Fibroblast of skin of back (primary cell): ENCODE measurements at places on chromosomes 16 and 17.

- peak; percentile 60 for DNase-seq
Observed at GRCh38 chr16:86455116-86455515, 55.2 kb upstream of the FOXF1 start.

- DNase-seq = no peak
Observed at GRCh38 chr16:28013392-28013791, 50.1 kb downstream of the GSG1L start.

GRCh38 chr17:56699186-56699894 lies 105.8 kb downstream of the NOG start:
- DNase-seq = peak; percentile 100

GRCh38 chr16:1958715-1959268 lies 546 bp upstream of the NDUFB10 start:
- no peak for DNase-seq

DNA sequence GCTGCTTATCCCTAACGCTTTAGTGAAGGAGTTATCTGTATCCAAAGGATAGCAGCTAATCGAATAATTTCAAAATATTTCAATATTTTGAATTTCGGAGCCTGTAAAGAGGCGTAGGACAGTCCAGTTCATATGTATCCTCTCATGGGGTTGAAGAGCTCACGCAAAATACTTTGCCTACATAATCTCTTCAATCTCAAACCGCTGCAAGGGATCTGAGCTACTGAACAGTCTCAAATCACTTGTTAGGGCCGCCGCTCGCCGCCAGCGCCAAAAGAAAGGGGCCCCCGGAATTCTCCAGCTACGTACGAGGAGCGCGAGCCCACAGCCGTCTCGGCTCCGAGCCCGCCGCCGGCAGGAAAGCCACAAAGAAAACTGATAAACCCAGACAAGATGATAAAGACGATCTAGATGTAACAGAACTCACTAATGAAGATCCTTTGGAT lies 601 bp upstream of the RFWD3 start:
- peak; percentile 27 for DNase-seq

- no peak for DNase-seq
Observed at GRCh38 chr16:19785512-19786130, 67.5 kb downstream of the IQCK start.

GRCh38 chr16:31134091-31134571 lies 1.4 kb downstream of the PRSS8 start:
- no peak for DNase-seq

DNA sequence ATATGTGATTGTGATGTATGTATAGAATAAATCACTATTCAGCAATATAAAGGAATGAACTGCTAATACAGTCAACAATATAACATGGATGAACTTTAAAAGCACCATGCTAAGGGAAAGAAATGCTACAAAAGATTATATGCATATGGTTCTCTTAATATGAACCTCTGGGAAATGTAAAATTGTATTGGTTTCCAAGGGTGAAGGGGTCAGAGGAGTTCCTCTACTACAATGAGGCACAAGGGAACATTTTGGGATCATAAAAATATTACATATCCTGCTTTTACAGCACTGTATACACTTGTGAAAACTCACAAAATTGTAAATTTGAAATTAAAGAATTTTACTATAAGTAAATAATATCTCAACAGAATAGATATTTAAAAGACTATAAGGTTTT lies 111.4 kb downstream of the CA10 start:
- DNase-seq = no peak

DNA sequence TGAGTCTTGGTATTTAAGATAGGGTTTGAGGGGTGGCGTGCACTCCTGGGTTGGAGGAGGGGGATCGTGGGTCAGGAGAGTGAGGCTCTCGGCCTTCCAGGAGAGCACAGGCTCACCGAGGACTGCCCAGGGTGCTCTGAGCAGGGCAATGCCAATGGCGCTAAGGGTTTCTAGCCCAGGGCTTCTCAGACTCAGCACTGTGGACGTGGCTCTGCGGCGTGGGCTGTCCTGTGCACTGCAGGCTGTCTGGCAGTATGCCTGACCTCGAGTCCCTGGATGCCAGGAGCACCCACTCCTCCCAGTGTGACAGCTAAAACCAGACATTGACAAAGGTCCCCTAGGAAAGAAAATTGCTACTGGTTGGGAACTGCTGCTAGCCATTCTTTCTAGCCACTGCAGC lies 37.2 kb upstream of the ENDOV start:
- DNase-seq = no peak

DNA sequence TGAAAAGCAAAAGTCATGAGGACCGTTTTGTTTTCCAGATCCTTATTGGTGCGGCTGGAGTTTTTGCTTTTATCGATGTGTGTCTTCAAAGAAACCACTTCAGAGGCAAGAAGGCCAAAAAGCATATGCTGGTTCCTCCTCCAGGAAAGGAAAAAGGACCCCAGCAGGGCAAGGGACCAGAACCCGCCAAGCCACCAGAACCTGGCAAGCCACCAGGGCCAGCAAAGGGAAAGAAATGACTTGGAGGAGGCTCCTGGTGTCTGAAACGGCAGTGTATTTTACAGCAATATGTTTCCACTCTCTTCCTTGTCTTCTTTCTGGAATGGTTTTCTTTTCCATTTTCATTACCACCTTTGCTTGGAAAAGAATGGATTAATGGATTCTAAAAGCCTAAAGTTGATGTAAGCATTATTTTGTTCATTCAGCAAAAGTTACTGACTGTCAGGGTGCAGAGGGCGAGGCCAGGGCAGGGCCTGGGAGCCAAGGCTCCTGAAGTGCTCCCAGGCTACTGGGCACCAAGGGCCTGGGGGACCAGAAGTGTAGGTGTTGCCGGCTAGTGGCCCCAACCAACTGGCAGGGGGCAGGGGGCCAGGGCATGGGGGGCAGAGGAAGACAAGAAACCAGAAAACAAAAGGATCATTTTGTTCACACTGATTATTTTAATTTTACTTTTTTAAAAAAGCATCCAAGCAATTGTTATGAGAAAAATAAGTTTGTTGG lies 8.8 kb downstream of the CMTM2 start:
- no peak for DNase-seq

DNA sequence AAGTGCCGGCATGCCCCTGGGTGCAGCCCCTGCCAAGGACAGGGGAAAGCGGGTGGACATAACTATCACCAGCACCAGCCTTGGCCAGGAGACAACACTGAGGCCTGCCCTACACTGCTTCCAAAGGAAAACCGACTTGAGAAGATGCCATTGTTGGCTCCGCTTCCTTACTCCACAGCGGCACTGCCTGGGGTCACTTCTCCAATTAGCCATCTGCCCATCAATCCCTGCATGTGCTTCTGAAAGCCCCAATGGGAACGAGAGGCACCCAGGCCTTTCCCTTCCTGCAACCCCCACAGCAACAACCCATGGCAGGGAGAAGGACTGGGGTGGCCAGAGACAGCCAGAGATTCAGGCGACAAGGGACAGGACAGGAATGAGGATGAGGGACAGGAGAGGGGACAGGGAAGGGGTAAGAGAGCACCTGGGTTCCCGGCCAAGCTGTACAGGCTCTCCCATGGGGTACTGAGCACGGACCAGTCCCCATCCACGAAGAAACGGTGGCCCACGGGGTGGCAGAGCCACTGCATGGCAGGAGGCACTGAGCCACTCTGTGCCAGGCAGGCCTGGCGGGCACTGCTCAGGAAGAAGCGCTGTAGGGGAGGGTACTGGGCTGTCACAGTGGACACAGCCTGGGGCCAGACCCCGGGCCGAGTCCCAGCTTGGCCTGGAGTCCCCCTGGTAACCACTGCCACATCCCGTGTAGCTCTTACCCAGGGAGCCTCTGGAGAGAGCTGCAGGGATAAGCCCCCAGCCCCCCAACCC lies 21.2 kb downstream of the SREBF1 start:
- DNase-seq = no peak

GRCh38 chr17:32660496-32660985 lies 173.7 kb downstream of the CDK5R1 start:
- no peak for DNase-seq

DNA sequence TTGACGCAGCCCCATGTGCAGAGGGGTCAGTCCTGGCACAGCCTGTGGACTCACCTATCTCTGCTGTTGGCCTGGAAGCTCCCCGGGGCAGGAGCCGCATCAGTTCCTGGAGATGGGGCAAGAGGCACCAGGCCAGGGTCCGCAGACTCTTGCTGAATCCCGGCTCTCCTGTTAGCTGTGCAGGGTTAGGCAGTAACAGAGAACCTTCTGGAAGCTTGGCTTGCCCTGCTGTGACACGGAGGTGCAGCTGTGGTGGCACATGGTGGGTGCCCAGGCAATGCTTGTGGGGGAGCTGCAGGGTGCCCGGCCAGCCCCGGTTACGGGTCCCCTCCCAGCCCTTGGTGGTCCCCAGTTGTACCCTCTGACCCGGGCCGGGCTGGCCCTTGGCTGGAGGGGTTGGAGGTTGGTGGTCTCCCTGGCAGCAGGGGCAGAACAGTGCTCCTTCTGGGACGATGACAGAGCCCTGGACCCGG lies 26.0 kb upstream of the ZNF469 start:
- DNase-seq = no peak

- DNase-seq = peak; percentile 5
Observed at GRCh38 chr17:67026341-67026740, 18.0 kb upstream of the CACNG1 start.

DNA sequence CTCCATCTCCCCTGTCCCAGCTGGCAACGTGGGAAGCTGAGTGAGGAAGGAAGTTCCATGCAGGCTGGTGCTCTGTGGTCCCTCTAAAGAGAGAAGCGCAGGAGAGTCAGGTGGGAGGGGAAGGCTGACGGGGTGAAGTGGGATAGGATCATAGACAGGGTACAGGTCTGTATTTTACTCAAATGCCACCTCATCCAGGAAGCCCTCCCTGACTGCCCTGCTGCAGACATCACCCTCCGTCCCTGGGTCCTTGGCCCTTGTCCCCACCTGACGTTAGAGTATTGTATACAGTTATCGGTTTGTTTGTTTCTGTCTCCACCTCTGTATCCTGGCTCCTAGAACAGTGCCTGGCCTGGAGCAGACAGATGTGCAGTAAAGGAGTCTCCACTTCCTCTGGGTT lies 11.7 kb downstream of the CANT1 start:
- no peak for DNase-seq

GRCh38 chr16:20940871-20941635 lies 40.5 kb downstream of the LYRM1 start:
- no peak for DNase-seq

GRCh38 chr17:29933379-29933778 lies 3.4 kb upstream of the SSH2 start:
- DNase-seq = peak; percentile 13

GRCh38 chr16:22353191-22353919 lies 21.1 kb downstream of the CDR2 start:
- peak; percentile 83 for DNase-seq

- no peak for DNase-seq
Observed at GRCh38 chr17:78753316-78754250, 28.5 kb downstream of the CYTH1 start.

GRCh38 chr16:1431497-1432270 lies 806 bp downstream of the PERCC1 start:
- DNase-seq = no peak

DNA sequence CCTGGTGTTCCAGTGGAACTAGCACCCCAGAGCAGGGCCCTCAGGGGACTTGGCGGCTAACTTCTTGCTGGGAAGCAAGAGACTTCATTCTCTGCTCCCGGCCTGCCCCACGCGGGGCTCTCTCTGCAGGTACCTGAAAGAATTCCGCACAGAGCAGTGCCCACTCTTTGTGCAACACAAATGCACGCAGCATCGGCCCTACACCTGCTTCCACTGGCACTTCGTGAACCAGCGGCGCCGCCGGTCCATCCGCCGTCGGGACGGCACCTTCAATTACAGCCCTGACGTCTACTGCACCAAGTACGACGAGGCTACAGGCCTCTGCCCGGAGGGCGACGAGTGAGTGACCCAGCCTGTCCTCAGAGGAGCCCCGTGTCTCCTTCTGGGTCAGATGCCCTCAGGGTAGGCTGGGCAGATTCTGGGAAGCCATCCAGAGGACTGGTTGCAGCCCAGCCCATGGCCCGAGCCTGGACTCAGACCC lies 25.1 kb downstream of the UNK start:
- DNase-seq = no peak

DNA sequence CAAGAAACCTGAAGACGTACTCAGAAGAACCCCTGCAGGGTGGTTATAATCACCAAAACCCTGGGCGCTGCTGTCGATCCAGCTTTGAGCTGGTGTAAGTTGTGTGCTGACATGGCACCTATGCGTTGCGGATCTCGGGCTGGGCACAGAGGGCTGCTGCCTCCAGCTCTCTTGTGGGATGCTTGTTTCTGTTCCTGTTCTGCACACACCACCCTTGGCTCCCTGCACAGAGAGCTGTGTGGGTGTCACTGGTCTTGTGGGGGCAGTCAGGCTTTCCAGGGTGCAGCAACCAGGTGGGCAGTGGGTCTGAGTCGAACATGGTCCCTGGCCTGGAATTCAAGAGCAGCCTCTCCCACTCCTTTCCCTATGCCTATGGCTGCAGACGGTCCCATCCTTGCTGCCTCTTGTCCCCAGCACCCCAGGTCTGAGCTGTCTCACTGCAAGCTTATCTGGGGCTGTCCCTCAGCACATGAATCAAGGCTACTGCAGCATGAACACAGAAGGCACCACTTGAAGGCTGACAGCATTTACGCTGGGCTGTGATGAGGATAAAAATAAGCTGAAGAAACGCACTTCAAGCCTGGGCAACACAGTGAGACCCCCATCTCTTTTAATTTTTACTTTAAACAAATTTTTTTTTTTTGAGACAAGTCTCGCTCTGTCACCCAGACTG lies 20.1 kb downstream of the ZNF276 start:
- no peak for DNase-seq

GRCh38 chr17:8837563-8838075 lies 29.9 kb downstream of the PIK3R6 start:
- no peak for DNase-seq

- DNase-seq = no peak
Observed at GRCh38 chr17:73653810-73654209, 9.6 kb upstream of the SDK2 start.

DNA sequence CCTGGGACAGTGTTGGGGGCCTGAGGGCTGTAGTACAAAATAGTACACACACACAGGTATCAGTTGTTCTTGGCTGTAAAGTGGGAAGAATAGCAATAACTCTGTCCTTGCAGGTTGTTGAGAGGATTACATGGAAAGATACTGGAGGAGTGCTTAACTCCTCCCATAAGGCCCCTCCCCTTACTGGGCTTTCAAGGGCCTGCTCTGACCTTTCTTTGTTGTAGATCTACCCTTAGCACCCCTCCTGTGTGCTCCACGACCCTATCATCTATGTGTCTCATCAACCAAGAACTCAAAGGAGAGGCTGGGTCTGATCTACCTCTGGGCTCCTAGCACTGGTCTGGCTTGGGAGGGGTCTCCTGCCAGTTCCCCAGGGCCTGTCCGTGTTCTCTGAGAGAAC lies 8.3 kb upstream of the EDC4 start:
- DNase-seq = no peak
